Naive thymus-derived CD8-positive, alpha-beta T cell (primary cell): ENCODE measurements at places on chromosomes 6 and 20.

DNA sequence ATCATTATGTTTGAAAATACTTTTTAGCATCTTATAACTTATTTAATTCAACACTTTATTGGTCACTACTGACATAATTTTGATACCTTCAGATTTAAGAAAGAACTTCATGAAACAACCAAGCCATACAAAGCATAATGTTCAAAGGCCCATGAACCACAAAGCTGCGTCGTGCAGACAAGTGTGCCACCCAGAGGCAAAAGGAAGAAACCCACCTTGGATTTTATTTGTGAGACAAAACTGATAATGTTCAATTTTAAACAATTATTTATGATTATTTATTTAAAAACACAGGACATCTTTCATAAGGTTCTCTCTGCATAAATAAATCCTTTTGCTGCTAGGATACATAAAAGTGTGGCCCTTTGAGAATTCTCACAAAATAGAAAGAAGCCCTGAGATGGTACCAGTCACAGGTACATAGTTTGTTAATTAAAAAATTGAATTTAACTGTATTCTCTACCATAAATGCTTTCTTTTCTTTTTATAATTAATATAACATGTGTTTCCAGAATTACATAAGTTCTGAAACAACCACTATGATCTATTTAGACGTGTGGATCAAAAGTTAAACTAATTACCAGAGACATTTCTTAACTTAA lies 143.7 kb downstream of the RALGAPA2 start:
- DNase-seq, result no peak

- no peak for DNase-seq
Measured at GRCh38 chr20:5072756-5073659, 46.8 kb downstream of the PCNA start.

DNA sequence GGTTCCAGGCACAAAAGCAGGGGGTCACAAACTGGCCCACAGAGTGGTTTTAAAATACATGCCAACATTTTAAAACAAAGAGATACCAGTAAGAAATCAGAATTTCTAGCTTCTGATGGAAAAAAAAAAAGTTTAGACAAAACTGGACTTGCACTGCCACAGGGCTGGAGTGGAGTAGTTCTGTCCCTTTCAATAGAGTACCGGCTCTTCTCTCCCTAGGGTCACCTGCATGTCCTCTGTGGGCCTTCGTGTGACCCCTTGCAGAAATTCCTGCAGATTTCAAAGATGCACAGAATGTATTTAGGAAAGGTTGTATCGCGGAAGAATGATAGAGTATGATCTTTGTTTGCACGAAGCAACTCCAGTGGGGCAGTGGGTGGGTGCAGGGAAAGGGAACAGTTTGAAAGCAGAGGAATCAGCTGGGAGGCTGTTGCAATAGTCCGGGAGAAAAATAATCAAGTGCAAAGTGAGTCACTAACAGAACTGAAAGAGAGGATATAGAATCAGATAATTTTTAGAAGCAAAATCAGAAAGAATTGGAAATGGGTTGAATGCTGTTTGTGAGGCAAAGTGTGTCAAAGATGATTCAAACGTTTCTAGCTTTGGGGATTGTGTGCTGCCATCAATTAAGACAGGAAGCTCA lies 97.3 kb upstream of the STXBP5 start:
- no peak for DNase-seq

GRCh38 chr6:152207915-152208714 lies 400.6 kb downstream of the ESR1 start:
- DNase-seq, result no peak

GRCh38 chr6:134147034-134147533 lies 94.7 kb upstream of the SLC2A12 start:
- DNase-seq, result no peak

DNA sequence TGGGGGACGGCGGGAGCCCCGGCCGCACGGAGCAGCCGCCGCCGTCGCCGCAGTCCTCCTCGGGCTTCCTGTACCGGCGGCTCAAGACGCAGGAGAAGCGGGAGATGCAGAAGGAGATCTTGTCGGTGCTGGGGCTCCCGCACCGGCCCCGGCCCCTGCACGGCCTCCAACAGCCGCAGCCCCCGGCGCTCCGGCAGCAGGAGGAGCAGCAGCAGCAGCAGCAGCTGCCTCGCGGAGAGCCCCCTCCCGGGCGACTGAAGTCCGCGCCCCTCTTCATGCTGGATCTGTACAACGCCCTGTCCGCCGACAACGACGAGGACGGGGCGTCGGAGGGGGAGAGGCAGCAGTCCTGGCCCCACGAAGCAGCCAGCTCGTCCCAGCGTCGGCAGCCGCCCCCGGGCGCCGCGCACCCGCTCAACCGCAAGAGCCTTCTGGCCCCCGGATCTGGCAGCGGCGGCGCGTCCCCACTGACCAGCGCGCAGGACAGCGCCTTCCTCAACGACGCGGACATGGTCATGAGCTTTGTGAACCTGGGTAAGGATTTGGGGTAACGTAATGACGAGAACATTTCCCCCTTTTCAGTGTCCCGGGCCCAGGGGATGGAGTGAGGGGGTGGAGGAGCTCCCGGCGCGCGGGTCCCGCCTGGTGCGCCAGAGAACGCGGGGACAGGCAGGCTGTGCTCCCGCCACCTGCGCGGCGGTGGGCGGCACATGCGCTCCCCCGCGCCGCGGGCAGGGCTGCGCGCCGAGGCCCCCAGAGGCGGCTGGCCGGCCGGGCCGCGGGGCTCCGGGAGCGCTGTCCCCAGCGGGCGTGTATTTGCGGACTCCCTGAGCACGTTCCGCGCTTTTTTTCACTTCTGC lies 1.4 kb downstream of the BMP6 start:
- no peak for DNase-seq

DNA sequence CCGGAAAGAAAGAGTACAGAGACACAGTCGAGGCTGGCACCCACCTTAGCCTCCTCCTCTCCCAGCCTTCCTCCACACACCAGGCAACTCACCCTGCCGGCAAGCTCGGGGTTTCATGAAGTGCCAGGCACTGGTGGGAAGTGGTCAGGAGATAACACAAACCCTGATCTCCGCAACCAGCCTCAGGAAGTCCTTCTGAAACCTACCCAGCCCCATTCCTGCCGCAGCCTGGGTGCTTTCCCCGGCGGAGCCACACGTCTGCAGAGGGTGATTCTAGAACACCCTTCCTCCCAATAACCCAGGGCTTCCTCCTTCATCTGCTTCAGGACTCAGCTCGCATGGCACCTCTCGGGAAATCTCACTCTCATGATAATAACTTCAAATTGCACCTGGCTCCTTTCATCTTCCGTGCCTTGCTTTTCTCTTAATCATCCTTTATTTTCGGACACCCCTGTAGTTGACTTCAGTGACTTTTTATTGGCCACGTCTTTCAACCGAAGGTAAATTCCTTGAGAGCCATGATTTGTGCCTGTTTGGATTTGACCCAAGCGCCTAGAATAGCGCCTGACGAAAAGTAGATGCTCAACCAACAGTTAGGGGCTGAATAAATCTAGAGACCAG lies 8.7 kb upstream of the HLA-E start:
- DNase-seq, result no peak

- no peak for DNase-seq
Measured at GRCh38 chr6:144460327-144461095, 175.4 kb downstream of the UTRN start.

DNA sequence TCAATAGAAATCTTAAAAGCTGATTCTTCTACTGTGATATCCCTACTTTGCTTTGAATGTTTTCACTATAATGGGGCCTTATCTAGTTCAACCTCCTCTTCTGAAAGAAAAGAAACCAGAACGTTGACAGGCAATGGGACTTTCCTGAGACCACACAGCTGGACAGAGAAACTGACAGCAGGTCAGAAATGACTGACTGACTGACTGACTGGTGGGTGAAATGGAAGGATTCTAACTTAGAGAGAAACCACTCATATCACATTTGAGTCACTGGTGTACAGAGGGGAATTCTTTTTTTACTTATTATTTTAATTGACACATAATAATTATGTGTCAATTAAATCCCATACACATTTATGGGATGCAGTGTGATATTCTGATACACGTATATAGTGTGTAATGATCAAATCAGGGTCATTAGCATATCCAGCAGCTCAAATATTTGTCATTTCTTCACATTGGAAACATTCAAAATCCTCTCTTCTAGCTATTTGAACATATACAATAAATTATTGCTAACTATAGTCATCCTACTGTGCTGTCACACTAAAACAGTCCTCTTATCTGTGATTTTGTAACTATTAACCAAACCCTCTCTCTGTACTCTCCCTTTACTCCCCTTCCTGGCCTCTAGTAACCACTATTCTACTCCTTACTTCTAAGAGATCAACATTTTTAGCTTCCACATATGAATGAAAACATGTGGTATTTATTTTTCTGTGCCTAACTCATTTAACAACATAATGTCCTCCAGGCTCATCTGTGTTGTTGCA lies 64.8 kb upstream of the NRSN1 start:
- DNase-seq, result no peak

DNA sequence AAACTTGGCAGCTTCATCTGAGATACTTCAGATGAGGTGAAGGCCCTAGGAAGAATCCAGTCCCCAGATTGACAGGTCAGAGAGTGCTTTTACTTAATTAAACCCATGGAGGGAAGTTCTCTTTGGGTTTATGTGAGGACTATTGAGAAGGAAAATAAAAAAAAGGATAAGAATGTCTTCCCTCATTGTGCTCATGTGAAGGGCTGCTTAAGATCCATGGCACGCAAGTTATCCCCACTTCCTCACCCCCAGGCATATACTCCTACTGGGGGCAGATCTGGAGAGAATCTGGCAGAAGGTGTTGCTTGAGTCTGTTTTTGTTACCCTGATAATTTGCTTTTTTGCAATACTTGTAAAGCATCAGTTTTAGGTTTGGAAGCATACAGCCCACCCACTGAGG lies 322.9 kb upstream of the TFAP2D start:
- DNase-seq, result no peak
